ENCODE measurements at places on chromosomes 11 and 22.

DNA sequence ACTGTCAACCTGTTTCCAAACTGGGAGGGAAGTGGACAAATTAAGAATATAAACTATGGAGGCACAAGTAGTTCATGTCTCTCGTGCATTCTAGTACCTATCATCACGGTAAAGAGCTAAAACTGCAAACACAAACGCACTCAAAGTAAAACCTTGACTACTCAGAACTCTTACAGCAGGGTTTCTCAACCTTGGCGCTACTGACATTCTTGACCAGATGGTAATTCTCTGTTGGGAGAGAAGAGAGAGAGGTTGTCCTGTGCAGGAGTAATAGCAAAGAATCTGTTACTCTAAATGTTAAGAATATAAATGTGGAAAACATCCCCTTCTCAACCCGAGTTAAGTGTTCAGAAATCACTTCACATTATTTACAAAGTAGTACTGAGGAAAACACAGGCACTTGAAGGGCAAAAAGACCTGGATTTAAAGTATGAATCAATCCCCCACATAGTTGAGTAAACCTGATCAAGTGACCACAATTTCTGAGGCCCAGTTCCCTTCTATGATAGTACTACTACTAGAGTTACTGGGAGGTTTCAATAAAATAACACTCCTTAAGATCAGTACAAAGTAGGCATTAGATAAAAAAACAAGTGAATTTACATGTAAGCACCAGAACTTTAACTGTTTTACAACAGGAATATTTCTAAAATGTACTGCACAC is 73.1 kb upstream of the ARHGAP32 start:
- DNase-seq: no peak

DNA sequence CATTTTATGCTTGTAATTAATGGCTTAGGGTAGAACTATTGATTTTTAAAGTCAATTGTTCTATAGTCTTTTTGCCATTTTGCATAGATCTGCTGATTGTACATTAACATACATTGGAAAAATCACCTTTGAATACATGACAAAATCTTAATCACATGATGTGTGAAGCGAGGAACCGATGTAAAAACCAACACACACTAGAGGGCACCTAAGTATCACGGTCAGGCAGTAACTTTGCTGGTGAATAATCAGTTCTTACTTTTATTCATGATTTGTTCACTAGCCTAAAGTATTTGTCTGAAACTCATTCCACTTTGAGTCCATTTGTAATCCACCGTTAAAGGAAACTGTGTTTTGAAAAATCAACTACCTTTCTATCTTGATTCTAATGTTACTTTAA is 28.2 kb downstream of the JHY start:
- no peak for DNase-seq

DNA sequence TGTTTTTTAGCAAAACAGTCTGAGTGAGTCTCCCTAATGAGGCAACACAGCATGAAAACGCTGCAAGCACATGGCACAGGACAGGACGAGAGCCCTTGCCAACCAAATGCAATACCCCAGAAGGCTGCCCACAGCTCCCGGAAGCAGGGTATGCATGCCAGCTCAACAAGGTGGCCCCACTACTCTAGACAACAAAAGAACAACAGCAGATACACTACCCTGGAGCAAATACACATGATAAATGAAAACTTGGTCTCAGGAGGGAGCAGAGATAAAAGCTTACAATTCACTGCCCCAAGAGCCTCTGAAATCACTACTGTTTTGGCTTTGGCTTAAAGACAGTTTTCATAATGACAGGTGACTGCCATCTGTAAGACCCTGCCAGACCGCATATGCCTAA is 785.4 kb upstream of the API5 start:
- no peak for DNase-seq

- DNase-seq: no peak
Observed at GRCh38 chr11:122240638-122241037, 124.6 kb upstream of the BLID start.

DNA sequence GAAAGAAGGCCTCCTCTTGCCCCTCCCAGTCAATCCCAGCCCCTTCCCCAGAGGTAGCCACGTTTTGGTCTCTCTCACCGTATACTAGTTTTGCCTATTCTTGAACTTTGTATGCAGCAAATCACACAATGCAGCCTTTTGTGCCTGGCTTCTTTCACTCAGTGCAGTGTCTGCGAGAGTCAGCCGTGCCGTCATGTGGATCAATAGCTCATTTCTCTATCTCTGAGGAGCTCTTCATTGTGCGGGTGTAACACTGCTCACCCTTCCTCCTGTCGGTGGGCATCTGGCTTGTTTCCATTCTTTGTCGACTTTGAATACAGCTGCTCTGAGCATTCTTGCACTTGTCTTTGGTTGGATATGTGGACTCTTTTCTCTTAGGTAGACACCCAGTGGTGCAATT is 146.5 kb downstream of the CACNA1I start:
- no peak for DNase-seq

DNA sequence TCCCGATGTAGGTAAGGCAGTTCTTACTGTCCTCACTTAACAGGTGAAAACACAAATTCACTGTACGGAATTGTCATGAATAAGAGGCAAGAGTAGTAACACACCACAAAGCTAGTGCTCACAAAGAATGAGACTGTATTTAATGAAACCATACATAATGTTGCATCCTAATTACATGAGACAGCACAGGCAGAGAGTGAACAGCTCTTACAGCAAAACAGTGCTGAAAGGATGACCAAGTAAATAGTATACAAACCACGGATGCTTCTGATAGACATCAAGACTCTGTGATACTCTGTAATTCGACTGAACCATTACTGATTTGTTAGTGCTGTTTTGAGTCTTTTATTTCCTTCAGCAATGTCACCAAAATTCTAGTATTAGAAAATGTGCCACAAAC is 282.3 kb downstream of the TTC28 start:
- DNase-seq: no peak

DNA sequence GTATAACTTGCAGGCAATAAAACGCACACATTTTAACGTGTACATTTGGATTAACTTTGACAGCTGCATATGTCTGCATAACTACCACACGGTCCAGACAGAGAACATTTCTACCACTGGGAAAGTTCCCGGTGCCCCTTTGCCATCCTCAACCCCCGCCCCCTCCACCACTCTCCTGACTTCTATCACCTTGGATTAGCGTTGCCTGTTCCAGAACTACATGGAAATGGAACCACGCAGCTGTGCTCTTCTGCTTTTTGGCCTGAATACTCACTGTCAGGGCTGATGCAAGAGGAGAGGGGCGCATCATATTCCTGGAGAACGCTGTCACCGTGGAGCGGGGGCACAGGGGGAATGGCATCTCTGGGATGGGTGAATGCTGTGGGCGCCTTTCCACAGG is 62.1 kb downstream of the LRP5 start:
- DNase-seq: no peak

DNA sequence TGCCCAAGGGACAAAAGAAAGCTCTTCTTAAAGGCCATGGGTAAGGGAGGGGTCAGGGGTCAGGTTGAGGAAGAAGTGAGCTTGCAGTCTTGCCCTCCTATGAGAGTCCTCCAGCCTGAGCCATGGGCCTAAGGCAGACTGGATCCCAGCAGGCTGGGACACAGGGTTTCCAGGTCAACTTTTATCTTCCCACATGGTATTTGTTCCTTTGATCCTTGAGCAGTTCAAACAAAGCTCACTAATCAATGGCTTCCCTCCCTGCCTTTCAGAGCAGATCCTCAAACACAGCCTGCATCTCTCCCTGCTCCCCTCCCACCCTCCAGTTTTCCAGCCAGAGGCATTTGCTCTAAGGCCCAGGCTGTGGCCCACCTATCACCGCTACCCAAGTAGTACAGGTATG is 589.3 kb downstream of the INSC start:
- DNase-seq: no peak

DNA sequence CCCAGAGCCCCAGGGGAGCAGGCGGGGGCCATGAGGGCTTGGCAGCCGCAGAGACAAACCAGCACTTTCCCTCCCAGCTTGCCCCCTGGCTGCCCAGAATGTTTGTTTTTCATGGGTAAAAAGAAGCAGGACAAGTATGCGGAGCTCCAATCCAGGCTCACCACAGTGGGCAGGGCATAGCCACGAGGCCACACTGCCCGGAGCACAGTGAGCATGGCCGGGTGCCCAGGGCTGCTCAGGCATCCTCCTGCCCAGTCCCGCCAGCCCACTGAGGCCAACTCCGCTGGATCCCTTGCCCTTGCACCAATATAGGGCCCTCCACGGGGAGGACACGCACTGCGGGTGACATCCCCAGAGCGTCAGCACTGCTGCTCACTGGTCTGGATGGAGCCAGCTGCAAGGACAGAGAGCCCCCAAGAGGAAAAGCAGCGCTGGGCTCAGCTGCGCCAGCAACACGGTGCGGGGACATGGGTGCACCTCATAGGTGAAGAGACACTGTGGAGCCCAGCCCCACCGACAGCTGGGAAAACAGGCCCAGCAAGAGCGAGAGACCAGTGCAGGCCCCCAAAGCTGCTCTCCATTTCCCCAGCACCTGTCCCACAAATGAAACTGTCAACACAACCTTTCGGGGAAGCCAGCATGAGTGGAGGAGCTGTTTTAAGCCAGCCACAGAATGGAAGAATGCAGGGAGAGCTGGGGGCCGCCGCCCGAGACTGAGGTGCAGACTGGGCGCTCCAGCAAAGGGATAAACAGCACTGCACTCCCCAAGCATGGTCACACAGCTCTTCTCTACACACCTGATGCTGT is 24.8 kb downstream of the ARVCF start:
- no peak for DNase-seq

GRCh38 chr11:76667271-76667818 is 3.2 kb downstream of the LRRC32 start:
- DNase-seq: no peak

DNA sequence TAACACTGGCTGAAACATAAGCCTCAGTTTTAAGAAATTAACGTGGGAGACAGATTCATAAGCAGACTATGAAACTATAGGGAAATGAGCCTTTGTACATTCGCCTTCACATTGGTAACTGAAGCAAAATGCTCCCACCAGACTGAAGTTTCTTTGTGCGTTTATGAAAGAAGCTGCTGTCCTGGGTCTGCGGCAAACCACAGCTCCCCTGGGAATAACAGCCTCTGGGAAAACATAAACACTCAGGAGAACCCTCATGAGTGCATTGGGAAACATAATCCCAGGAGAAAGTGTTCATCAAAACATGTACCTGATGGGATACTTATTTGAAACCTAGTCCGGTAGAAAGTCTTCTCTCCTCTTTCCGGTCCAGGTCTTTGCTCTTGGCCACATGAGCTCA is 193.1 kb upstream of the LARGE1 start:
- DNase-seq: no peak

- no peak for DNase-seq
Observed at GRCh38 chr22:16774911-16775500, 50.2 kb downstream of the XKR3 start.

GRCh38 chr11:92136797-92137196 is 87.8 kb upstream of the FAT3 start:
- DNase-seq: no peak

DNA sequence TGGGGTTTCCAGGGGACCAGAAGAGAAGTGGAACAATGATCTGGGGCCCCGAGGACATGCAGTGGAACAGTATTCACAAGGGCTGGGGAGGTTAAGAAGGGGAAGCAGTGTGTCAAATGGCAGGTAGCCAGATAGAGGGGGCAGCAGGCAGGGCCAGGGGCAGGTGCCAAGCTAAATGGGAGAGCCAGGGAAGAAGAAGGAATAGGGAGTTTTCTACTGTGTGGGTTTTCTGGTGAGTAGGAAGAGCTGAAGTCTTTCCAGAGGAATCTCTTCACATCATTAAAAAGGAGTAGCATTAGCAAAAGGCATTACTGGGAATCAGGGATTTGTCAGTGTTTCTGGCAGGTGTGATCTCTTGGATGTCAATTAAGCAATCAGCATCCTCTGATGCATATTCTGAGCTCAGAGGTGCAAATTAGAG is 55.8 kb downstream of the IRAG1 start:
- no peak for DNase-seq

DNA sequence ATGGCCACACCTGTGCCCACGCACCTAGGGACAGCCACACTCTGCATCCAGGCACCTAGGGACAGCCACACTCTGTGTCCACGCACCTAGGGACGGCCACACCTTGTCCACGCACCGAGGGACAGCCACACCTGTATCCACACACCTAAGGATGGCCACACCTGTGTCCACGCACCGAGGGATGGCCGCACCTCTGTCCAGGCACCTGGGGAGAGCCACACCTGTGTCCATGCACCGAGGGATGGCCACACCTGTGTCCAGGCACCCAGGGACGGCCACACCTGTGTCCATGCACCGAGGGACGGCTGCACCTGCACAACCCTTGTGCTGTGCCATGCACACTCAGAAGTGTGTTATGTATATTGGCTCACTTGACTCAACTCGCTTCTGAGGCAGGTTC is 10.8 kb downstream of the OVOL1 start:
- no peak for DNase-seq

DNA sequence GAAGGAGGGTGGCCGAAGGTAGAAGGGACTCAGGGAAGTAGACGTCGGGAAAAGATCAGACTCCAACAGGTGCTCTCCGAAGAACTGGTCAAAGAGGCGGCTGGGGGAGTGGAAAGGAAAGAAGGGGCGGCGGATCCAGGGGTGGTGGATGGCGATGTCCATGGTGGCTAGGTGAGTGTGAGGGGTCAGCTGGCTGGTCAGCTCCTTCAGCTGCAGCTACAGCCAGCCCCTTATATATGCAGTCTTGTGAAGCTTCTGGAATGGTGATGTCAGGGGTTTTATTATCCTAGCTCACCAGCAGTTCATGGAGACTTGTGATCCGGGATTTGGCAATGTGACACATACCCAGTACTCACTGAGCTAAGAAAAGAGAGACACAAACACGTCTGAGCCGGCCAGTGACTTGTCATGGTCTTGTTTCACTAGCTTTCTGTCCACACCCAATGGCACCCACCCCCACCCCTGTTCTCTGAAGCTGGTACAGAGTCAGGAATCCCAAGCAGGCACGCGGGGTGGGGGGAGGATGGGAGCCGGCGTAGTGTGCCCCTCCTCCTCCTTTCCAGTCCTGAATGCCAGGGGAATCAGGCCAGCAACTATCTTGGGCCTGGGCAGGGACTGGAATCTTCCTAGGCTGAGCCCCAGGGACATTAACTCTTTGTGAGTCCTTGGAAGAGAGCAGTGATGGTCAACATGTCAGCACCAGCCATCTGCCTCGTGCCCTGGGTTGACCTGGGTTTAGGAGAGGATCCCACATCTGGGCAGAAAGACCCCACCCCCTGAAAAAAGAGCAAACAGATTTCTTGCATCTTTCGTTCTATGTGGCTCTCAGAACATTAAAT is at the start of gene CRYAB:
Gene CRYAB, minus strand, starts transcription at position 208 of the 839 bp plus-strand sequence. Its CDS starts 46 bp downstream, at position 162.
- DNase-seq: no peak

DNA sequence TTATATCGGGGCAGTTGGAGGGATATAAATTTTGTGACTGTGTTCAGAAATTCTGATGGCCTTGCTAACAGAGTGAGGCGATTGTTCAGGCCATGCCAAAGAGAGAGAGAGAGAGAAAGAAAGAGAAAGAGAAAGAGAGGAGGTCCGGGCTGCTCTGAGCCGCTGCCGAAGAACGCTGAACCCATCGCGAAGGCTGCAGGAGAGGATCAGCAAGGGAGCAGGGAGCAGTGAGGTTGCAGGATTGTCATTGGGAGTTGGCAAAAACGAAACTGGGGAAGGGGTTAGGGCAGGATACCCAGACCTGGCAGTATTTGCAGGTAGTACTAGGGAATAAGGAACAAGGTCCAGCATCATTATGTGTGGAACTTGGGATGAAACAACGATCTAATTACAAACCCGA is 537.1 kb downstream of the INSC start:
- DNase-seq: no peak
